NAMALWA (cell line): ENCODE measurements at places on chromosomes 11 and 22.
A peak's percentile ranks its signal among the peaks of the same experiment; 100 is the strongest.

DNA sequence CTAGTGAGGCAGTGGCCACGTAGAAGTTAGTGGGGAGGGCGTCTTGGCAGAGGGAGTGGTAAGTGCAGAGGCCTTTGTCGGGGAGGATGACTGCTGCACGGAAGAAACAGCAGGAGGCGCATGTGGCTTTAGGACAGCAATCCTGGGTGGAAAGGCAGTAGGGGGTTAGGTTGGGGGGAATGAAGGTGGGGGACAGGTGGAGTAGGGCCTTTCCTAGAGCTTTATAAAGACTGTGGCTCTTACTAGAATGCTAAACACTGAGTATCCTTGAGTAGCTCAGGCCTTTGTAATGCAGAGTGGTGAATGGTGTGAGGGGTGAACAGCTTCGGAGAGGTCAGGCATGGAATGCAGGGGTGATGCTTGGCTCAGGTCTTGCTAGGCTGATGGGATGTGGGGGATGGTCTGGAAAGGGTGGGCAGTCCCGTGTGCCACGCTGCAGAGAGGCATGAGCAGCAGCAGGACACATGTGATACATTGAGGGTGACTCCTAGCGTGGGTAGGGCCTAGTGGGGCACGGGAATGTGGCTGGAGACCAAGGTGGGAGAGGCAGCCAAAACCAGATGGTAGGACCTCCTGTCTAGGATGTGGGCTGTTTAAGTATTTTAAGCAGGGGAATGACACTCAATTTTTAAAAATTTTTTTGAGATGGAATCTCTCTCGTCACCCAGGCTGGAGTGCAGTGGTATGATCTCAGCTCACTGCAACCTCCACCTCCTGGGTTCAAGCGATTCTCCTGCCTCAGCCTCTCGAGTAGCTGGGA lies 19.2 kb downstream of the AP2A2 start:
- DNase-seq, result no peak

- DNase-seq, result no peak
Observed at GRCh38 chr11:74838188-74838587, 89.5 kb downstream of the RNF169 start.

DNA sequence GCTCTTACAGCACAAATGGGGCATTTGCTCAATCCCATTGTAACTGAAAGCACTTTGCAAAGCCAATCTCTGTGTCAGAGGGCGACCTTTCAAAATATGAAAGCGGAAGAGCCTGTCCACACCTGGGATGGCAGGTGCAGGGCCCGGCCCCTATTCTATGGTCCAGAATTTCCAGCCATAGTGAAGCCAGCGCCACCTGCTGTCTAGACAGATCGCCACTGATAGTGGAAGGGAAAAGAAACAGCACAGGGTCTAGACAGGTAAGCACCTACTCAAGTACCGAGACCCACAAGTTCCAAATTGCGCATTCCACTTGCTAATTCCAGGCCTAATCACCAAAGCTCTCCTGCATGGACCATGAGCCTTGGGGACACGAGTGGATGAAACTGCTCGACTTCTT lies 141.4 kb downstream of the NTM start:
- DNase-seq, result peak; percentile 54

DNA sequence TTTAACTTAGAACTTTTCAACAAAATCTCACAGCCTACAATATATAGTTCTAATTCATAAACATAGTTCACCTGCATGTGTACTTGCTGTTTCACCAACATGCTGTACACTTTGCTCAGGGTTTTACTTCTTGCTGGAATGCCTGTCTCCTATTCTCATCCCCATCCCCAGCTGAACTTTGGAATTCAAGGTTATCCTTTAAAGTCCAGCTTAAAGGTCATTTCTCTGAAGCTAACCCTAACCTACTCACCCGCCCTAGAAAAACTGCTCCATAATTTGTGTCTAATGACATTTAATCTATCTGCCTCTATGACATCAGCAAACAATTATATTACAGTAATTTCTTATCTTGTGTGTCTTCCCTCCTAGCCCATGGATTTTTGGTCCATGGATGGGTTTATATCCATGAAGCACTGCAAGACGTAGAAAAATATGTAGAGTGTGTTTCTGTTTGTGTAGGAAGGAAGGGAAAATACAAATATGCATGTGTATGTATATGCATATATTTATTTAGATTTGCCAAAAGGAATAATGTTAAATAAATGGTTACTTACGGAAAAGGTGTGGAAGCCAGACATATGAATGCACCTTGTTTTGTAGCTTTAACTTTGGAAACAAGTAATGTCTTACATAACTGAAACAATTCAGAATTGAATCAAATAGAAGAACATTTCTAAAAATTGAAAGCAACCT lies 99.5 kb upstream of the APOA1 start:
- no peak for DNase-seq

- DNase-seq, result no peak
Observed at GRCh38 chr22:30486661-30487115, 14.9 kb upstream of the SEC14L3 start.

DNA sequence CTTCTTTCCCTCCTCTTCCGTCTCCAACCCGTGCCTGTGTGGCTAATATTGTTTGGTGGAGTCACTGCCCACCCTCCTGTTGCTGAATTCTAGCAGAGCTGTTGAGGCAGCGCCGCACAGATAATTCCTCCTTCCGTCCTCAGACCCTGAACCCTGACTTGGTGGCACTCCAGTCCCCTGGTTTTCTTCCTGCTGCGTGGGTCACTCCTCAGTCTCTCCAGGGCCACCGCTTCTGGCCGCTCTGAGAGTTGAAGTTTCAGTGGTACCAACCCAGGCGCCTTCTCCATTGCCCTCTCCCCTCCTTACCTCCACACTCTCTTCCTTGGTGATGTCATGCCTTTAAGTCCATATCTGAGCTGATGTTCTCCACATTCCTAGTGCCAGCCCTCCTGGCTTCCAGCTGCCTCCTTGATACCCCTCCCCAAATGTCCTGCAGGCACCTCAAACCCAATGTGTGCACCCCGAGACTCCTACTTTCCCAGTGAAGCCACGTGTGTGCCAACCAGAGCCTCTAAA lies 54.5 kb upstream of the RASD2 start:
- no peak for DNase-seq

DNA sequence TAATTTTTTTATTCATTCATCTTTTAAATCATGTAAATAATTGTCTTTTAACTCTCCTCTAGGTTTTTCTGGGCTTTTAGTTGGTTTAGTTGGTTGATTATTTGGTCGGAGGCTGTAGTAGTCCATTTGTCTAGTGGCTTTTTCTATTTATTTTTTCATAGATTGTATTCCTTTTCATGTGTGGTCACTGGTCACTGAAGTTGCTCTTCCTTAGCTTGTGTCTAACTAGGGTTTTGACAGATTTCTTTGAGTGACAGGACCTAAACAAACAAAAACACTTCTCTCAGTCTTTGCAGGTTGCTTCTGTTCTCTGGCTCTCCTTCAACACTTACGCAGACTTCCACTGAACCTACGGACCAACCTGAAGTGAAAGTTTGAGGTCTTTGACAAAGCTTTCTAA lies 112.6 kb downstream of the EMSY start:
- no peak for DNase-seq

DNA sequence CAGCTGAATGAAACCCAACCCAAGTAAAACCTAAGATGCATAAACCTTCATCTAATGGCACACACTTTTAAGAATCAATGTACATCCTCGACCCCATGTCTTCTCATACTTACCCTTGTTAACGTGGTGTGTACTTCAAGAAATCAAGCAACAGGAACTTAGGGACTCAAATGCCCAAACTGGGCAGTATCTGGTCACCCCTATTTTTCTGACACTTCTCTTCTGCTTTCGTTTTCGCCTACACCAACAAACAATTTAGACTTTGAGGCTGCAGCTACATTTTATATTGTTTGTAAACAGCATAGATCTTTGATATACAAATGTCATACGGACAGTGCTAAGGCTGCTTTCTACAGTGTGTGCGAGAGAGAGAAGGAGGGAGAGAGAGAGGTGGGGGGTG lies 1044.0 kb downstream of the NTM start:
- no peak for DNase-seq

- DNase-seq, result no peak
Observed at GRCh38 chr11:103948187-103948763, 88.2 kb upstream of the DDI1 start.

DNA sequence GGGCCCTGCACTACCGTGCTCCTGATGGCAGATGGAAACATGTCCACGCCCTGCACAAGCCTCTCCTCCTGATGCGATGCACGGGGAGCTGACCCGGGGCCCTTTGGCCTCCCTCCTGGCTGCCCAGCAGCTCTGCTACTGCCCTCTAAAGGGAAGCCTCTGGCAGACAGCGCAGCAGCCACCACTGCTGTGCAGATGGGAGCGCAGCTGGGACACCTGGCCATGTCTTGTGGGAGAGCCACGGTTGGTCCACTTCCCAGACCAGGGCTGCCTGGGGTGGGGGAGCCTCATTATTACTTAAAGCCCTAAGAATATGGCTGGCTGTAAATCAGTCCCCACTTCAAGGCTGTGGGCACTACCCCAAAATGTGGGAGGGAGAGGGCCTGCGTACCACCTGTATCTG lies 38.3 kb downstream of the TBX1 start:
- DNase-seq, result no peak

- DNase-seq, result no peak
Observed at GRCh38 chr11:12968826-12969225, 40.3 kb upstream of the RASSF10 start.
